Right renal cortex interstitium (tissue), 3 donors: ENCODE measurements at places on chromosomes 7 and 10. TPM values are rescaled to one million over a fixed set of nuclear protein-coding genes. Genes with fewer than 3 reads are reported as not detected.

HMX2 gene
- polyA plus RNA-seq: 1.6 TPM

ANAPC16 gene
- polyA plus RNA-seq: 213 TPM

CPVL gene
- polyA plus RNA-seq: 70.7 TPM

CACNB2 gene
- 3.3 TPM for polyA plus RNA-seq

GHRHR gene
- 0.19 TPM for polyA plus RNA-seq

NEURL1 gene
- 1.1 TPM for polyA plus RNA-seq

NAMPT gene
- 42.6 TPM for polyA plus RNA-seq

GPR141 gene
- polyA plus RNA-seq: 0.44 TPM

GALNT17 gene
- polyA plus RNA-seq: 4.0 TPM

PON3 gene
- 1.8 TPM for polyA plus RNA-seq

ANKRD1 gene
- polyA plus RNA-seq: 1.3 TPM

SPDYE8 gene
- 0.16 TPM for polyA plus RNA-seq

FZD8 gene
- 11.7 TPM for polyA plus RNA-seq

FGL2 gene
- 58.1 TPM for polyA plus RNA-seq

BCAP29 gene
- 58.6 TPM for polyA plus RNA-seq

ST8SIA6 gene
- polyA plus RNA-seq: 1.1 TPM

SDK1 gene
- 6.3 TPM for polyA plus RNA-seq

SCIN gene
- polyA plus RNA-seq: 124 TPM

RBP4 gene
- 0.64 TPM for polyA plus RNA-seq

HTR7 gene
- 0.57 TPM for polyA plus RNA-seq

LIPJ gene
- polyA plus RNA-seq: 0.10 TPM

ODAD2 gene
- polyA plus RNA-seq: 1.4 TPM

HOXA11 gene
- polyA plus RNA-seq: 35.3 TPM

FAM25A gene
- polyA plus RNA-seq: not detected

UPK3B gene
- polyA plus RNA-seq: 1.4 TPM

PTPN20 gene
- polyA plus RNA-seq: 3.4 TPM

AKR1C2 gene
- polyA plus RNA-seq: 7.9 TPM

TWIST1 gene
- 5.3 TPM for polyA plus RNA-seq

NEUROG3 gene
- polyA plus RNA-seq: not detected

RHOBTB1 gene
- 76.7 TPM for polyA plus RNA-seq

NODAL gene
- 0.33 TPM for polyA plus RNA-seq

STAM gene
- polyA plus RNA-seq: 32.3 TPM

KIAA1549 gene
- polyA plus RNA-seq: 12.4 TPM

FAM25G gene
- polyA plus RNA-seq: not detected

SPDYE16 gene
- 1.8 TPM for polyA plus RNA-seq

SNX8 gene
- polyA plus RNA-seq: 37.6 TPM

MCM10 gene
- 11.3 TPM for polyA plus RNA-seq

SPDYE6 gene
- 2.2 TPM for polyA plus RNA-seq

TFPI2 gene
- 11.3 TPM for polyA plus RNA-seq

NUTM2B gene
- 3.1 TPM for polyA plus RNA-seq

REEP3 gene
- 29.7 TPM for polyA plus RNA-seq

KLF14 gene
- 0.65 TPM for polyA plus RNA-seq

TMEM176A gene
- polyA plus RNA-seq: 126 TPM
